ENCODE measurements at places on chromosomes 1 and 21. TPM values are rescaled to one million over a fixed set of nuclear protein-coding genes. Genes with fewer than 3 reads are reported as not detected.

- no peak for DNase-seq
These were observed 22.4 kb upstream of the SMAP2 start for GRCh38 chr1:40351124-40351523.

GRCh38 chr1:95229037-95229436 lies 5.0 kb upstream of the RWDD3 start:
- no peak for DNase-seq

DNA sequence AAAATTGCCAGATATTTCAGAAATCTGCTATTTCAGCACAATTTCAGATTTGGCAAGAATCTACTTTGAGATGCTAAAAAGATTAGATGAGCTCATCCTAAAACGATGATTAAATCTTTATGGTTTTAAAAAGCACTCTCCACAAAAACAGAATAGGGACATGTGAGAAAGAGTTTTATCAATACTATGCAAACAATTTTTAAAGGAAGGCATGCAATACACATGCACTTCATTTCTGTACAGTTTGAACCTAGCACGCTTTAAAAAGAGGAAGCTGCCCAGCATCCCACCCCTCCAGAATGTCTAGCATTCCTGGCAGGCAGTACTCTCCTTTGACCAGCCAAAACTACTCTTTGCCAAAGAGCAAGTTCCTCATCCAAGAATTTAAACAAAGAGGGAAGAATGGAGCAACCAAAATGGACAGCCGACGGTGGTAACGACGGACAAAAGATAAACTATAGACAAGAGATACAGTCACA lies 1.3 kb downstream of the ARHGAP29 start:
- no peak for DNase-seq

DNA sequence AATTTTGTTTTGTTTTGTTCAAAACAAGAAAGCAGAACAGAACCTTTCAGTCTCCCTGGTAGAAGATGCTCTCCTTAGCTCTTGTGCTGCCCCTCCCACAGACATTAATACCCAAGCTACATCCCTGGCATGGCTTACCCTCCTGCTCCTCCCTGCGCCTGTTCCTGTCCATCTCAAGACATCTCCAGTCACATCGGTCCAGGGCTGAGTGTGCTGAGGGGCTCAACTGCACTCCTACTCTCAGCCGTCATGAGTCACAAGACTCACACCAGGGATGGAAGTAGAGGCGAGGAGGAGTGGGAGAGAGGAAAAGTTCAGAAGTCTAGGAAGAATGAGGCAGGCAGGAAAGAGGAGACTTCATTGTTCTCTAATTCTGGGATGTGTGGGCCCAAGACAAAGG lies 9.2 kb upstream of the TACSTD2 start:
- DNase-seq = peak; percentile 60

The IFI44 gene
- total RNA-seq = 9.6 TPM

The FUCA1 gene
- 4.9 TPM for total RNA-seq

The ZNF593OS gene
- total RNA-seq = not detected

All from endothelial cell of umbilical vein (primary cell).